ENCODE measurements at places on chromosomes 2 and 18.

DNA sequence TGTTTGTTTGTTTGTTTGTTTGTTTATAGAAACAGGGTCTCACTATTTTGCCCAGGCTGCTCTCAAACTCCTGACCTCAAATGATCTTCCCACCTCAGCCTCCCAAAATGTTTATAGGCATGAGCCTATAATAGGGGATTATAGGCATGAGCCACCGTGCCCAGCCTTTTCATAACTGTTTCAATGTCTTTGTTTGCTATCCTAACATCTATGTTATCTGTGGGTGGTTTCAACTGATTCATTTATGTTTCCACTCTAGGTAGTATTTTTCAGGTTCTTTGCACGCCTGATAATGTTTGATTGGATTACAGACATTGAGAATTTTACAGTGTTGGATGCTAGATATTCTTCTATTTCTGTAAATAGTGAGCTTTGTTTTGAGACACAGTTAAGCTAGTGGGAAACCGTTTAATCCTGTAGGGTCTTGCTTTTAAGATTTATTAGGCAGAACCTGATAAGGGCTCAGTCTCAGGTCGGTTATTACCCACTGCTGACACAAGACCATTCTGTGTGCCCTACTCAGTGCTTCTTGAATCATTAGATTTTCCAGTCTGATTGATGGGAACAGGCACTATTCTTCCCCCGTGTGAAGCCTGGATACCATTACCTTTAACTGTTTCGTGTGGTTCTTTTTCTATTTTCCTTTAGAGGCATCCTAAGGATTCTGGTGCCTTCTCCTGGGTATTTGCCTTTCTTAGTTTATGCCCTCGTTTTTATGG is 76.5 kb upstream of the TMEM87B start:
- DNase-seq: no peak

DNA sequence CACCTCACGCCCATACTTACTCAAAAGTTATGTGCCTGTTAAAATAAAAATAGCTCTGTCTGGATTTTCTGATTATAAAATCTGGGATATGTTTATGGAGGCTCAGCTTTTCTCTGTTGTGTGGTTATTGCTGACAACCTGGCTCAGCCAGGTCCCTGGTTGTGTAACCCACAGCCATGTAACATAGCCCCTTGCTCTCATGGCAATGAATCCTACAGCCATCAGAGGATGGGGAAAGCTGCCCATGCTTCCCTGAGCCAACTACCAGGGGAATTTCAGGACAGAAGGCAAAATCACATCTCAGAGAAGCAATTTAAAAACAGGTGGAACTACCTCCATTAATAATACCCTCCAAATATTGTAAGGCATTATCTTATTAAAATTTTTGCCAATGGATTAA is 29.7 kb downstream of the ST8SIA5 start:
- DNase-seq: no peak

DNA sequence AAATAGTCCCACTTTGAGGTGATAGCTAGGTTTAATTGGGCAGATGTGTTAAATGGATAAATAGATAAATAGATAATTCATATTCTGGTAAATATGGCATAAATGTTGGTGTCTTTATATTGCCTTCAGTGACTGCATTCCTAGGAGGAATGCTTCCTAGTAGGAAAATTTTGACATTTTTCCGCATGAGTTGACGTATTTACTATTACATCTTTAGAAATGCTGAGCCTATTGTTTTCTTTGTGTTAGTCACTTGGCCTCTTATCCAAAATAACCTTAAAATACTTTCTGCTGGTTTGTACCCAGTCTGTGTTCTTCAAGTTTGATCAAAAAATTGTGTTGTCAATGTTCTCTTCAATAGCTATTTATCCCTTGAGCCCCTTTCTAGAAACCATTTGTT is 495.6 kb upstream of the ZEB2 start:
- DNase-seq: no peak

GRCh38 chr2:45836740-45837139 is 185.3 kb downstream of the PRKCE start:
- no peak for DNase-seq

- no peak for DNase-seq
Observed at GRCh38 chr2:170975127-170975942, 46.3 kb downstream of the GORASP2 start.

DNA sequence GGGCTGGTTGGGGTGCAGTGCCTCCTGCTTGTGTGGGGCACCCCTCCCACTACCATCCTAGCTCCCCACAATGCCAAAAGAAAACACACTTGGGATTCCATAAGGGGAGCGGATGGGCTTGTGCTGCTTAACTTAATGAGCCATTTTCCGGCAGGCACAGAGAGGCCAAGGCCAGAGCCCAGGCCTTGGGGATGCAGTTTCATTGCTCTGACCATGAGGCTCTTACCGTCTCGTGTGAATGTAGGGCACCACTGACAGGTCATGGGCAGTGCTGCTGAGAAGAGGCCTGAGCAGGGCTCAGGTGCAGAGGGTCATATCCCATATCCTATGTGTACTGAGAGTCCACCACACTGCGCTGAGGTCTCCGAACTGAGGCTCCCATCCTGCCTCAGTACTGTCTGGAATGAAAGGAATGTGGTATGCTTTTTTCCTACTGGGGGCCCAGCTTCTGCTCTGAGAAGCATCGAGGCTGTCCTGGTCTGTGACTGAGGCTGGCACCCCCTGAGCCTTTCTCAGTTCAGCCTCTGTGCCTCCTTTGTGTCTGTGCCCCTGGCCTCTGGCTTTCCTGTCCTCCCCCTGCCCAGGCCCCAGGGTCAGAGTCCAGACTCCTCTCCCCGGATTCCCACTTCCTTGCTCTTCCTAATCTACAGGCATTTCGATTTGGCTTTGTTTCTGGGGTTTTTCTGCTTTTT is 45.2 kb upstream of the MAPRE3 start:
- DNase-seq: no peak

DNA sequence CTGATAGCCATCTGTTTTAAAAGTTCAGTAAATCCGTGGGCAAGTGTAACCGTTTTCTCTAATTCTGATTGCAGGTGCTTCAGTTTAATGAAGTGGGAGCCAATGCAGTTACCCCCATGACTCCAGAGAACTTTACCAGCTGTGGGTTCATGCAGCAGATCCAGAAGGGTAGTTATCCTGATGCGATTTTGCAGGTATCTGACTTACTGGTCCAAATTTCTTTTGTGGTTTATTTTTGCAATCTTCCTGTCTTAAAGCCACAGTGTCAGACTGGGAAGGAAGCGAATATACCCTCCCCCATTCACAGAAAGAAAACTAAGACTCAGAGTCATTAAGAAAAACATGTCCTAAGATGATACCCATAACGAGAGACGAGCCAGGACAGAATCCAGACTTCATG is 7.7 kb downstream of the SERPINB2 start:
- no peak for DNase-seq

- DNase-seq: no peak
Observed at GRCh38 chr18:5425721-5426120, 118.1 kb downstream of the EPB41L3 start.

DNA sequence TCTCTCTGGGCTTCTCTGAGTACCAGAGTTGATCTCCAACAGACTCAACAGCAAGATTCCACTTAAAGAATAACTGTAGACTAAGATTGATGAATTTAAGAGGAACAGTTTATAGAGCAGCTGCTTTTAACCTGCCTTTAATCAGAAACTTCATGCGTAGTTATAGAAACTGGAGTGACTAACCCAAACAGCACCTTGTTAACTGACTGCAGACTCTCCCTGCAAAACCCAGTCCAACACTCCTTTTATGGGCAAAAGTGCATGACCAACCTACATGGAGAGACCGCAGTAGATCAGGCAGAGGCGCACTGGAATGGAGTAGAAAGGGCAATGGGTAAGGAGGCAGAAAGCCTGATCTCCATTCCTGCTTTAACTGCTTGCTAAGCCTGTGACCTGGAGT is 110.6 kb downstream of the NRP2 start:
- no peak for DNase-seq

DNA sequence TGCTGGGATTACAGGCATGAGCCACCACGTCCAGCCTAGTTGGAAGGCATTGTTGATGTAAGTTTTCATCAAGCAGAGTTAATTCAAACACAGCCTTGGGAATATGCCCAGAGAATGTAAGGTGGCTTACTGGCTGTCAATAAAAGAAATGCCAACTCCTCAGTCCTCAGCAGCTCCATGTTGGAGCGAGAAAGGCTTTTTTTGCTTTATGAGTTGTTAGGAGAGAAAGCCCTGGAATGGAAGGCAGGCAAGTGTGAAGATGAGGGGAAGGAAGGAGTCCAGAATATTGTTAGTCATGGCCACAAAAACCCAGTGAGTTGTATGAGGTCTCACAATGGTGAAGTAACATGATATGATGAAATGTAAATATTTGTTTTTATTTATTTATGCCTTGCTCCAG is 57.1 kb downstream of the MAP4K4 start:
- DNase-seq: no peak

- DNase-seq: no peak
Observed at GRCh38 chr2:104855221-104856085, 1.5 kb downstream of the POU3F3 start.

GRCh38 chr2:72989770-72990556 is 72.6 kb downstream of the EMX1 start:
- no peak for DNase-seq

DNA sequence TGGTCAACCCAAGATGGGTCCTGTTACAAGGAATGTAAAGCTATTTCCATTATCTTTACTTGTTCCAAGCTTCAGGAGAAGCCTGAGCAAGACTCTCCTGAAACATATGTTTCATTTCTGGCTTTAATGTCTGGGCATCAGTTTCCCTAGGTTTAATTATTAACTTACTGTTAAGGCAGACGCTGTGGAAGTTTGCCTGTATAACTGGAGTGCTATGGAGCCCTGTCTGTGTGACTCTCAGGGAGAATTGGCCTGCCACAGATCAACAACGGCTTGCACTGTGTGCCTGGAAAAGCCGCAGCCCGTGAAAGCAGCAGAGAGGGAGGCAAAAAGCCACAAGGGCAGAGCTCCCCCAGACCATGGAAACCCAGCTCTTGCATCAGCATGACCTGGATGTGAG is 22.1 kb upstream of the LONRF2 start:
- DNase-seq: no peak

- DNase-seq: no peak
Observed at GRCh38 chr2:165408186-165408585, 61.3 kb upstream of the CSRNP3 start.

DNA sequence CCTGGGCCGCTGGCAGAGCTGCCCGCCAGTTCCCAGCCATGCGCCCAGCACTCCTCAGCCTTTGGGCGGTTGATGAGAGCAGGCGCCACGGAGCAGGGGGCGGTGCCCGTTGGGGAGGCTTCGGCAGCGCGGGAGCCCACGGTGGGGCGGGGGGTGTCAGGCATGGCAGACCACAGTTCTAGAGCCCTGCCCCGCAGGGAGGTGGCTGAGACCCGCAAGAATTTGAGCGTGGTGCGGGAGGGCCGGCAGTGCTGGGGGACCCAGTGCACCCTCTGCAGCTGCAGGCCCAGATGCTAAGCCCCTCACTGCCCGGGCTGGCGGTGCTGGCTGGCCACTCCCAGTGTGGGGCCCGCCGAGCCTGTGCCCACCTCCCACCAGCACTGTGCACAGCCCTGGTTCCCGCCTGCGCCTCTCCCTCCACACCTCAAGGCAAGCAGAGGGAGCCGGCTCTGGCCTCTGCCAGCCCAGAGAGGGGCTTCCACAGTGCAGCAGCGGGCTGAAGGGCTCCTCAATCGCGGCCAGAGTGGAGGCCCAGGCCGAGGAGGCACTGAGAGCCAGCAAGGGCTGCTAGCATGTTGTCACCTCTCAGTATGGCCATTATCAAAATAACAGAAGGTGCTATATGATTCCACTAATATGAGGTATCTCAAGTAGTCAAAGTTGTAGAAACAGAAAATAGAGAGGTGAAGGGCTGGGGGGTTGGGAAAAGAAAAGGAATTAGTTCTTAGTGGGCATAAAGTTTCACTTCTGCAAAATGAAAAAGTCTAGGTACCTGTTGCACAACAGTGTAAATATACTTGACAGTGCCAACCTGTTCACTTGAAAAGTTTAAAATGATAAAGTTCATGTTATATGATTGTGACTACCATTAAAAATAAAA is 72.3 kb downstream of the SH3YL1 start:
- no peak for DNase-seq

GRCh38 chr2:96247009-96247408 is 18.8 kb downstream of the TMEM127 start:
- DNase-seq: no peak

GRCh38 chr2:160467086-160467485 is 26.5 kb downstream of the RBMS1 start:
- DNase-seq: no peak

DNA sequence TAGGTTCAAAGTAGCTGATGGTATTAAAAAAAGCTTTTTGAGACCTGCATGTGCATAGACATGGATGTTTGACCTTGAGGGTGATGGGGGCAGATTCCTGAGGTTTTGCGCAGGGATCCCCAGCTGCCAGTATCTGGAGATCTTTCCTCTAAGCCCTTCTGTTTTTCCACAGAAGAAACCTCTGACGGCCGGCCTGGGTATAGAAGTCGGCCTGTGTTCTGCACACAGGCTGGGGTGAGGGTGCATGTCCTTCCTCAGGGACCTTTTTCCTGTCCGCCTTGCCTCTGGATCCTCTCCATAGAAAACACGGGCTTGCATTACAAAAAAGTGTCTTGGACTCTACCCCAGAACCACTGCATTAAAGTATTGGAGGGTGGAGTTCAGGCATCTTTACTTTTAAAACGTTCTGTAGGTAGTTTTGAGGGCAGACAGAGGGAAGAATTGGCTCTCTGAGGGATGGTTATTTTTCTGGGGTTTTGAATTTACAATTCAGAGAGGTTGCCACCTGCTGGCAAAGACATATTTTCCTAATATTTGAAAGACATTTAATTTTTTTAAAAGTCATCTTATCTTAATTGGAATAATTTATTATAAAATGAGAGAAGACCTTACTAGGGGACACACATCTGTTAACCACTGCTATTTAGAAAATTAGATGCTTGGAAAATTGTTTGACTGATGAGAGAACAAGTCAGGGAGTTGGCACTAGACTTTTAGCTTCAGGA is 350.6 kb downstream of the DCDC2C start:
- DNase-seq: no peak

- DNase-seq: no peak
Observed at GRCh38 chr2:148565272-148565894, 79.2 kb upstream of the EPC2 start.

- DNase-seq: no peak
Observed at GRCh38 chr2:3208179-3208578, 169.4 kb downstream of the EIPR1 start.

DNA sequence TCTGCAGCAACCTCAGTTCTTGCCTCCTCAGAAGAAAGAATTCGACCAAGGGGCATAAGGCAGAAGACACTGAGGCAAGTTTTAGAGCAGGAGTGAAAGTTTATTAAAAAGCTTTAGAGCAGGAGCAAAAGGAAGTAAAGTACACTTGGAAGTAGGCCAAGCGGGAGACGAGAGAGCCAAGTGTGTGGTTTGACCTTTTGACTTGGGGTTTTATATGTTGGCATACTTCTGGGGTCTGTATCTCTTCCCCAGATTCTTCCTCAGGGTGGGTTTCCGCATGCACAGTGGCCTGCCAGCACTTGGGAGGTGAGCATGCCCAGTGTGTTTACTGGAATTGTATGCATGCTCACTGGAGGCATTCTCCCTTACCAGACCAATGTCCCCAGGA is 59.3 kb upstream of the ANKRD44 start:
- DNase-seq: no peak

DNA sequence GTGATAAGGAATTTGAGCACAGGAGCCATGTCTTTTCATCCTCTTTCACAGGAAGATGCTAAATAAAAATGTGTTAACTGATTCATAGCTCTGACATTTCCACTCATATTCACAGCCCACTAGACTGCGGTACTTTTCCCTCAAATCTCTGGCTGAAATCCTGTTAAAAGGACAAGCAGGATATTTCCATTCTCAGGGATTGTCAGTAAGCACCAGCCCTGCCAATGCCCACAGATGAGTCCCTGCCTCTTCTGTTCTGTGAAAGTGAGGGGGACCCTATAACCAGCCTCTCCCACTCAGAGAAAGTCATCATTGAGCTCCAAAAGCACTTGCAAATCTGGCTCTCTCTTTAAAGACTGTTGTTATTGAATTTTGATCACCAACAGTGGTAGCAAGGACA is 440.5 kb downstream of the SETBP1 start:
- no peak for DNase-seq

Measured in pancreas (tissue), 10 donors.